Activated CD4-positive, alpha-beta T cell treated with anti-CD3 and anti-CD28 coated beads, Interleukin-2, amount 10 ng/mL, durations not matched to agents 24 days and 14 days (primary cell): ENCODE measurements at places on chromosomes 6 and 20.
A peak's percentile ranks its signal among the peaks of the same experiment; 100 is the strongest.

GRCh38 chr6:44245912-44246662, 814 bp upstream of the HSP90AB1 start:
- peak; percentile 96 for DNase-seq

- DNase-seq = no peak
Observed at GRCh38 chr6:47144306-47144705, 102.2 kb upstream of the ADGRF1 start.

DNA sequence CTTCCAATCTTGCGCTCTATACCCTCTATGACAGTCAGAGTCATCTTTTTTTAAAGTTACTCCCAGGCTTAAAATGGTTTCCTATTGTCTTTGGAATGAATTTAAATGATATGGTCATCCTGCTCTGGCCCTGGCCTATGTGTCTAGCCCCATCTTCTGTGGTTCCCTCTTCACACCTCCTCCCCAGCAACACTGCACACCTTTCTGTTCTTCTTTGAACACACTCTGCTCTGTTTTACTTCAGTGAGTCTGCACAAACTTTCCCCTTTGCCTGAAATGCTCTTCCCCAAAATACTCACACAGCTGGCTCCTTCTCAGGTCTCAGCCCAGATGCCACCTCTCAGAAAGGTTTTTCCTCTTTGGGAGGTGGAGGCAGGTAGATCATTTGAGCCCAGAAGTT, 132.7 kb downstream of the FYN start:
- no peak for DNase-seq

DNA sequence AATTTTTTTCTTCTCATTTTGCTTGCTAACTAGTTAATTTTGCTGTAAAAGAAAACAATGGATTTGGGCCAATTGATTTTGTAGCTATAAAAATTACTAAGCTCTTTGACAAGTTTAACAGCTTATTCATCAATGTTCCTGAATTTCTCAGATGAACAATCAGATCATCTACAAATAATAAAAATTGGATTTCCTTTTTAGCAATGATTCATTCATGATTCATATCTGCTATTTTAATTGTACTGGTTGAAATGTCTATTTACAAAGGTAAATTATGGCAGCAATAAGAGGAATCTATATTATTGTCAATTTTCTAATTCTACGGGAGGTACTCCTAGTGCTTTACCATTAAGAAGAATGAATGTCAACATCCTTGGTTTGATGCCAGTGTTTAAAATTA, 178.8 kb upstream of the BTBD3 start:
- DNase-seq = no peak

DNA sequence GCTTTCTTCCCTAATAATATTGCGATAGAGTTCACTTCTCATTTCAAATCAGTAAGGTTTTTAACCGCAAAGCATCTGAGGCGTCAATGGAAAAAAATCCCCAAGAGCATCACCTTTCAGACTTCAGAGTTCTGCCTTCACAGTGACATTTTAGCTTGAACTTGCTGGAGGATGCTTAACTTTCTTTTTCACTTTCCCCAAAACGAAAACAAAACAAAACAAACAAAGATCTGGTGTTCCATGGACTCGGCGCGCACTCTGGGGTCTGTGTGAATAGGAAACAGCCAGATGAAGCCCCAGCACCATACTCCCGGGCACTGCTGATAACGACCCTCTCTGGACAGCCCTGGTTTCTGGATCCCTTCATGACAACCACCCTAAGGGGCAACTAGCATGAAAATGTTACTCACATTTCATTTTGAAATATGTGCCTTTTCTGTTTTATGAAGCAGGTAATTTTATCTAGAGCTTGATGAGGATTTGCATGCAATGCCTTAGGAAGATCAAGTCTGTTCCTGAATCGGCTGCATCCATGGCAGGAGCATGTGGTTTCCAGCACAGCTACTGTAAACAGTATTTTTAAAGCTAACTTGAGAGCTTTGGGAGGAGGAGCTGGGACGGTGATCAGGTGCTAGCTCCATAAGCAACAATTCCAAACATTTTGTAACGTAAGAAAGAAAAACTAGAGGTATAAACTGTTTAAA, 44.5 kb downstream of the RAMACL start:
- DNase-seq = peak; percentile 68
